ENCODE measurements at places on chromosomes 3 and 15.
A peak's percentile ranks its signal among the peaks of the same experiment; 100 is the strongest.

DNA sequence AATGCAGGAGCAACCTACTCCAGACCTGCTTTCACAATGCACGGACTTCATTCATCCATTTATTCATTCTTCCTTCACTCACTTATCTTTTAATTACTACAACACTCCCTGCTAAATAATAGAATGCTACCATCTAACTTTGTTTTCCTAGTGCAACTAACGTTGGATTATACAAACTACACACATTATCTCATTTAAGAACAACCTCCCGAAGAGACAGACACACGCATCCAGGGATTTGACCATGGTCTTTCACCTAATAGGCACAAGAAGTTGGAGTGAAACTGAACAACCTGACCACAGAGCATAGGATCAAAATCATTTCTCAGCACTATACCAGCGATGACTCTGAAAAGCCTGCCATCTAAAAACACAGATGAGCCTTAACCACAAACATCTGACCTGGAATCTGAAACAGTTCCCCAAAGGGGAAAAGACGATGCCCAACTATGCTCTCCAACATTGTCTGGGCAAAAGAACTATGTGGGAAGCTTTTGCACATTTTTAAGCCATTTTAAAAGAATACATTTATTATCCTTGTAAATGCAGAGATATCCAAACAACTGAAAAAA is 21.0 kb downstream of the ZNF385D start:
- DNase-seq = peak; percentile 65

DNA sequence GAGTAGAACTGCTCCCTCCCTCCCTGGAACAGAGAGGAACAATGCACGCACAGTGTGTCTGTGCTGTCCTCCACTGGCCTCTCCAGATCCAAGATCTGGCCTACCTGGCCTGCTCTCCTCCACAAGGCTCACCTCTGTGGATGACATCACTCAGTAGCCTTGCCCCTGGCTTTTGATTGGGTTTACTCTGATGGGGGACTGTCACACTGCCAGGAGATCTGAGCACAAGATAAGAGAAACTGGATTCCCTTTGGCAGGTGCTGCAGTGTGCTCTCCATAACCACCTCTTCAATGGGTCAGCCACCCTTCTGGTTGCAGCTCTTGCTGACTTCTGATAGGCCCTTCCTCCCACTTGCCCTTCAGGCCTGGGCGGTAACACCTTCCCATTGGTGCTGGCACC is 22.6 kb upstream of the ANO10 start:
- no peak for DNase-seq

GRCh38 chr3:38257583-38257982 is 8.0 kb upstream of the SLC22A13 start:
- no peak for DNase-seq

- no peak for DNase-seq
Observed at GRCh38 chr3:21670386-21670785, 80.6 kb downstream of the ZNF385D start.

DNA sequence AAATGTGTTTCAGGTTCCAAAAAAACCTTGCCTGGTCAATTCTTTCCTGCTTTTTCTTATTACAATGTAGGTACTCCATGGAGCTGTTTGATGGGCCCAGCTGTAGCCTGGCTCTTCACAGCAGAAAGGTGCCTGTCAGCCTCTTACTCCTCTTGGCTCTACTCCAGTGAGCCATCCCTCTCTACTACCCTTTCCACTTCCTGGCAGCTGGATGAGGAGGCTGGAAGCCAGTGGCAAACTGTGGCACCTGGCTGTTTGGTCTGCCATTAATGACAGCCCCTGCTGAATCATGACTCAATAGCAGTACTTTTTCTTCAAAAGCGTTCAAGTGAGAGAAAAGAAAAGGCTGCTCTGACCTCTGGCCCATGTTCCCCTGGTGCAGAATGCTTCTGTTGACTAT is 618.1 kb downstream of the PYDC2 start:
- DNase-seq = no peak

DNA sequence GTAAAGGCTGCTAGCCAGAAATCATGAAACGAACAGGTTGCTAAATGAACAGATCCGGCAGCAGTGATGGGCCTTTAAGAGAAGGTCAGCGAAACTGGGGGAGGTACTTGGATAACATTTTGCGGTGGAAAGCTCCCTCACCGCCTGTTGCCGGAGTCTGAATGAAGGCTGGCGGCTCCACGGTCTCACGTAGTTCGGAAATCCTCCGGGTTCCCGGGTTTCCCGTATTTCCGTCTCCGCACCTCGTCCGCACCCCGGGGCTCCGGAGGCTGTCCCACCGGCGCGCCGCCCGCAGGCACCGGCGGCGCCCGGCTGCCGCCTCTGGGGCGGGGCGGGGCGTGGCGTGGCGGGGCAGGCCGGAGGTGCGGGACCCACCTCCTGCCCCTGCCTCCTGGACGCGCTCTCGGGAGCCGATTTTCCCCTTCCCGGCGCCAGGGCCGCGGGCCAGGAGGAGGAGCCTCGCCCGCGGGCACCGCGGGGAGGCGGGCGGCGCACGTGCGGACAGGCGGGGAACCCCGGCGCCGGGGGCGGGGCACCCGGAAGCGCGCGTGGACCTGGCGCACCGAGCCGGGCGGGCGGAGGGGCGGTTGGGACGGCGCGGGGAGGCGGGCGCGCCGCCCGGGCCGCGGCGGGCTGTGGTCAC is at the start of gene ZDHHC23:
TSS of gene ZDHHC23 (plus strand) at position 642 of the 643 bp plus-strand sequence. CDS start 790 bp downstream, outside the sequence.
- DNase-seq = peak; percentile 38

- DNase-seq = no peak
Observed at GRCh38 chr3:49454898-49455681, 15.0 kb upstream of the DAG1 start.

DNA sequence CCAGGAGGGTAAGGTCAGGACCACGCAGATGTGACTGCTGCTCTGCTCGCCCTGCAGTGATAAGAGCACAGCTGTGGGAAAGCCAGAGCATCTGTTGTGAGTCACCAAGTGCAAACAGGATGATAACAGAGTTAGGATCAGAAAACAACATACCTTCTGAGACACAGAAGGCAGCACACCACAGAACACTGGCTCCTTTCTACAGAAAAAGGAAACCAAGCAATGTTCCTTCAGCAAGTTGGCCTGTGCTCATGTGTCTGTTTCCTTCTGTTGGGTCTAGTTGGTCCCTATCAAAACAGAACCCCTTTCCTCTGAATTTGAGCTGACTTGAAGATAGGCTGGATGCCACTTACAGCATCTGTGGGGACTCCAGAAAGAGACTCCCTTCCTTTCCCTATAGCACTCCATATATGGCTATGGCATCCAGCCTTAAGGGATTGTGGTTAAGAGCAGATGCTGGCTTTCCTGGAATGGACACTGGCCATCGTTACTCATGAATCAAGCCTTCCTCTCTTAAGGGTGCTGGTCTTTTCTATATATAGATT is 440.7 kb upstream of the THBS1 start:
- DNase-seq = peak; percentile 91

- no peak for DNase-seq
Observed at GRCh38 chr3:108887121-108887520, 64.5 kb downstream of the TRAT1 start.

DNA sequence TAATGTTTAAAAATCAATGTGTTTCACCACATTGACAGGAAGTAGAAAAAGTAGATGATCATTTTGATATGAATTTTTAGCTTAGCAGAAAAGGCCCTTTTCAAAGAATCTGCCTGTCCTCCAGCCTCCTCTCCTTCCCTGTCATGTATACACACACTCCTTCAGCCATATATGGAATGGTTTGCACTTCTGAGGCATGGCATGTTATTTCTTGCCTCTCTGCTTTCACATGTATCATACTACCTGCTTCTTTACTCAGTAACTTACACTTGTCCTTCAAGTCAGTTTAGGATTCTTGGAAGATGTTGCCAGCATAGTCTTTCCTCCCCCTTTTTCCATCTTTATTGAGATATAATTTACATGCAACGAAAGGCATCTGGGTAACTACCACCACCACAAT is 79.0 kb downstream of the REC114 start:
- no peak for DNase-seq

DNA sequence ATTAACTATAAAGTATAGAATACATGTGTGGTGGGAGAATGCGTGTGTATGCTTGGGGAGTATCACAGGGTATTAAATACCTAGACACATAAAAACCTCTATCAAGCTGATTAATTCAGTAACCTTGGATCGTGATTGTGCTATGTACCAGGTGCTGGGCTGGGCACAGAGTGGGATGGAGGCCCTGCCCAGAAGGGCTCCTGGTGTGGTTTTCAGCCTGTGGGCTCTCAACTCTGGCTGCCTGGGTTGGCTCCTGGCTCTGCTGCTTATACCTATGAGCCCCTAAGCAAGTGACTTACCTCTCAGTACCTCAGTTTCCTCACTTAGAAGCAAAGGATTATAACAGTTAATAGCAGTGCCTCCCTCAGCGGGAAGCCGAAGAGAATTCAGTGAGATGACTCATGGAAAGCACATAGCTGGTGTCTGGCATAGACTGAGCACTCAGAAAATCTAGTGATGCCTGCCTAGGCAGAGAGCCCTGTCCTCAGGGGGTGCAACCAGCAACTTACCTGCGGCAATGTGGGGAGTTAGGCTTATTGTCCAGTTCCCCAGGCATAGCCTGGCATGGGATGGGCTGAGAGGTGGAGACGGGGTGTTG is 90.6 kb upstream of the MYZAP start:
- DNase-seq = peak; percentile 5

DNA sequence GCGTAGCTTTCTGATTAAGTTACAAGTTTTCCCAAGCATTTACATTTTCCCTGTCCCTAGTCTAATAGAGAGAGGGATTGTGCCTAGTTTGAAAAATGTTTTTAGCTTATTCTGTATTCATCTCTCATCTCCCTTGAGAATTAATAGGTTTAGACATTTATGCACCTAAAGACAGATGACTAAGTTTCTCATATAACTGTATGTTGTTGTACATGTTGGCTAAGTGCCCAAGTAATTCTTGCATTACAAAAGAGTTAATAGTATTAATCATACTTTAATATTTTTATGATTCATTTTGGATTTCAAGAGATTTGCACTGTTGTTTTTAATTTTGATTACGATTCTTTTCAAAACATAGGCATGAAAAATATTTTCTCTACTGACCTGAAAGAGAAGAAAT is 109.0 kb upstream of the TBL1XR1 start:
- DNase-seq = no peak

DNA sequence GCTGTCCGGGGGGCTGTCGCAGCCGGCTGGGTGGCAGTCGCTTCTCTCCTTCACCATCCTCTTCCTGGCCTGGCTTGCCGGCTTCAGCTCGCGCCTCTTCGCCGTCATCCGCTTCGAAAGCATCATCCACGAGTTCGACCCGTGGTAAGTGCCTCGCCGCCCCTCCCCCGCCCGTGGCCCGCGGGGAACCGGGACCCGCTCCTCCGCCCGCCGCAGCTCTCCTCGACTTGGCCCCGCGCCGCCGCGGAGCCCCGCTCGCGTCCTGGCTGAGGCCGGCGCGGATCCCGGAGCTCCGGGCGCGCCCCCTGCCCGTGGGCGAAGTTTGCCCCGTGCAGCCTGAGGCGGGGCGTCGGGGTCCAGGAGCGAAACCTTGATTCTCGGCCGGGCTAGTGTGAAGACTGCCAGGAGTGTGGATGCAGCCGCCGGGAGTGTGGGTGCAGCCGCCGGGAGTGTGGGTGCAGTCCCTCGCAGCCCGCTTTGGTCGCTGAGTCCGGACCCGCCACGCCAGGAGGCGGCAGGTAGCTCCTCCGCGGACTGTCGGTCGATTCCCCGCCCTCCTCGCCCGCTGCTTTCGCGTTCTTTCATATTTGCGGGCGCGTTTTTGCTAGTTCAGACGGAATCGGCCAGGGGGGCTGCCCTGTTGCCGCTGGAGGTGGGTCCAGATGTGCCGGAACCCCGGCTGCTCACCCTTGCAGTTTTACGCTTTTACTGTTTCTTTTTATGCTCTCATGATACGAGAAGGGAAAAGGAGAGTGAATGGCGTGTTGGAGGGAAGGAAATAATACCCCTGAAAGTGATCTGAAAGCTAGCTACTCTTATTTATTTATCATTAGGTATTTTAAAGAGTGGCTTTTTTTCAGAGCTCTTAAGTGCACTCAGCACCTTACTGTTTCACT is 692 bp downstream of the STT3B start:
- DNase-seq = peak; percentile 13

GRCh38 chr15:38220606-38221273 is 31.9 kb upstream of the SPRED1 start:
- DNase-seq = no peak

GRCh38 chr3:140441006-140441405 is 236.9 kb upstream of the TRIM42 start:
- DNase-seq = no peak

- no peak for DNase-seq
Observed at GRCh38 chr3:72058493-72059081, 273.6 kb upstream of the PROK2 start.

DNA sequence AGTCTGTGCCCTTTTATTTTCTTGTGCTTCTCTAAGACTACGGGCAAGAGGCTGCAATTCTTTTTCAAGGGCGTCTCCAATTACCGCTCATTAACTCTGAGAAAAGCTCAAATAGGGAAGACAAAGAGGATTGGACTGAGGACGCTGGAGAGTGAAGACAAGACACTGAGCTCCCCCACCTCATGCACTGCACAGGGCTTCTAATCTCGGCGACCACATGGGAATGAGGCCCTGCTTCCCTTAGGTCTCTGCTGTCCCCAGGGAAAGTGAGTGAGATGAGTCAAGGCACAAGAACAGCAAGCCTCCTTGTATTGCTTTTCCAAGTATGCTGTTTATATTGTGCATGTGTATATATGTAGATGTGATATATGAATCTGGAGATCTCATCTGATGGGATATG is 392.2 kb upstream of the CFAP20DC start:
- DNase-seq = no peak

GRCh38 chr3:66154444-66154861 is 66.3 kb upstream of the SLC25A26 start:
- DNase-seq = no peak

DNA sequence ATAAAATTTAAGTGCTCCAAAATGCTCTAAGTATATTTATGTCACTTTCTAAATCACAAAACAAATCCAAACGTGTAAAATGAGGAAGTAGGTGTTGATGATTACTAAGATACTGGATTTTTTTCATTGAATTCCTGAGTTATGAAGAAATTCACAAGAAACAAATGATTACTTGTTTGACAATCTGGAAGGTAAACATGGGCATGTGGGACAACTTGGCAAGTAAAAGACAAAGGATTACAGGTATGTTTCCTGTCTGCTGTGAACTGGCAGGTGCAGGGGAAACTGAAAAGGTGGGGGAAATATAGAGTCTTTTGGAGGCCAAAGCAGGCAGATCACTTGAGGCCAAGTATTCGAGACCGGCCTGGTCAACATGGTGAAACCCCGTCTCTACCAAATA is 252.7 kb upstream of the AZI2 start:
- no peak for DNase-seq

Measured in HFFc6 (cell line).